ENCODE measurements at places on chromosomes 4 and X.

DNA sequence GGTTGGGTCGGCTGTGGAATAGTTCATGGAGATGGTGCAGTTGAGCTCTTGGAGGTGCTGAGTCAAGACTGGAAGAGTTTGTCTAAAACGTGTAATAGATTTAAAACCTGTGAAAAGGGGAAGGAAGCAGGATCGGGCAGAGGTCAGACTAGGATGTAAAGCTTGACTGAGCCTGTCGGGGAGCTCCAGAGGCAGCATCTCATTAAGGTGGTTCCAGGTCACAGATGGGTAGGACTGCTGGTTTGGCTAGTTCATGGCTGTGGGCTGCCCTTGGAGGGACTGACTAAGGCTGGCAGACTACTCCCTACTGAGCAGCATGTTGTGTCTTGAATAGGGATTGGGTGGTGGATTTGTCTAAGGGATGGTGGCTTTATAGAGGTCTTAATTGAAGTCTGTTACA, 28.4 kb upstream of the WDR1 start:
- DNase-seq, result no peak

GRCh38 chr4:184719407-184719806, 14.5 kb downstream of the CENPU start:
- DNase-seq, result no peak

DNA sequence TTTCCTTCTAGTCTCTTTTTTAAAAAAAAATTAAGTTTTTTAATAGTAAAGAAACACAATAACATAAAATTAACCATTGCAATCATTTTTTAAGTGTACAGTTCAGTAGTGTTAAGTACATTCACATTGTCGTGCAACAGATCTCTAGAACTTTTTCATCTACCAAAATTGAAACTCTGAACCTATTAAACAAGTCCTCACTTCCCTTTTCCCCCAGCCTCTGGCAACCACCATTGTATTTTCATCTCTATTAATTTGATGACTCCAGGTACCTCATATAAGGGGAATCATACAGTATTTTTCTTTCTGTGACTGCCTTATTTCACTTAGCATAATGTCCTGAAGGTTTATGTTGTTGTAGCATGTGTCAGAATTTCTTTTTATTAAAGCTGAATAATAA, 31.8 kb downstream of the MSL3 start:
- no peak for DNase-seq

- DNase-seq, result no peak
These were observed 167.9 kb downstream of the SMIM20 start for GRCh38 chr4:26081795-26082498.

DNA sequence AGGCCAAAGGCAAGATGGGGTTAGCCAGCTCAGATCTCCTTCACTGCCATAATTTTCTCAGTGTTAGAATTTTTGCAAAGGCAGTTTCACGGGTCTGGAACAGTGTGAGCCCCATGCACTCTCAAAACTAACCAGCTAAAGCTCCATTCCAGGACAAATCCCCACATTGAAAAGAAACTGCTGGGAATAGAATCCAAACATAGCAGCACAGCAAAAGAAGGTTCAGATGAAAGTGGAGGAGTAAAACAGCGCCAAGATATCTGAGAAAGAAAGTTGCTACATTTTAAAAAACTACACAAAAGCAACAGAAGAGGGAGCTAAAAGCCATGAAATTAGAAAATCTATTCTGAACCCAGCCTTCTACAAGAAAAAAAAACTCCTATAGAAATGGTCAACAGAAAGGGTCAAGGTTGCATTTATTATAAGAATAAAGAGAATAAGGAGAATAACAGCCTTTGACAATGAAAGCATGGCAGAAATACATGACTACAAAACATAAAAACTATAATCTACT, 39.6 kb upstream of the SLC7A3 start:
- DNase-seq, result no peak

DNA sequence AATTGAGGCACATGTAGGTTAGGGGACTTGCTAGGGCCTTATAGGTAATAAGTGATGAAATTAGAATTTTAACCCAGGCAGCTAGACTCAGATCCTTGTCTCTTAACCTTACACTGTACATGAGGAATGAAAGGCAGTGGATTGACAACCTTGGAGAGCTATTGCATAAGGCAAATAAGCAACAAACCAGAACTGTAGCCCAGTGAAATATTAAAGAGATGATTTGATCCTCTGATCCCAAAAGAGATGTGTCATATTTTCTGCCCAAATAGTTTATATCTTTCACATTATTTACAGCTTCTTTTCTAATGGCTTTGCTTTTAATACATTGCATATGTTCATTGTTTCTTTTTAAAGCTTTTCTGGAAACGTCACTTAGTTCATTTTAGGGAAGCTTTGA, 252.6 kb downstream of the ANK2 start:
- DNase-seq, result no peak

GRCh38 chr4:29390921-29391320, 1329.2 kb upstream of the PCDH7 start:
- no peak for DNase-seq

DNA sequence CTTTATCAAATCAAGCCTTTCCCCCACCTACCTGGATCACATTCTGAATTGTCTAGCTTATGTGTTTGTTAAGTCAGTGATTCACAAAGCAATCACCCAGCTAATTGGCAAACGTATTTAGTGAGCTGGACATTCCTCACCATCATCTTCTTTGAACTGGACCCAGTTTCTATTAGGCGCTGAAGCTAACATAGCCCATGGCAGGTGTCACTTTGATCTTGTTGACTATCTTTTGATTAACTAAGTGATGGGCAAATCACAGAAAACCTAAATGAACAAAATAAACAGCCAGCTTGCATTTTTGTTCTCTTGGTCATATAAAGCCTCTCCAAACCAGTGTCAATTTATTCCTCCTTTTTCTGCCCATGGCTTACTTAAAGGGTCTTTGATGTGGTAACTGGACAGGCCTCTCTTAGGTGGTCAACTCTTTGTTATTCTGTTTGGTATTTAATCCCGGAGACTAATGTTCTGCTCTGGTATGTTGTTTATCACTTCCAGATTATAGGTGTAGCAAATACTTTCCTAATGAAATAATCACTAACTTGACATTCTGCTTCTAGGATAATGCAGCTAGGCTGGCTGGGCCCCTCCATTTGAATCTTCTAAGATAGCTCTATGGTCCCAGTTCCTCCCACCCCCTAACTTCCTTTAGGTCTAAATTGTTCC, 105.3 kb upstream of the SMIM10 start:
- no peak for DNase-seq

GRCh38 chr4:185192059-185192458, 11.7 kb downstream of the CFAP97 start:
- DNase-seq, result no peak

- DNase-seq, result no peak
These were observed 47.1 kb downstream of the PPP2R2C start for GRCh38 chr4:6425336-6425735.

DNA sequence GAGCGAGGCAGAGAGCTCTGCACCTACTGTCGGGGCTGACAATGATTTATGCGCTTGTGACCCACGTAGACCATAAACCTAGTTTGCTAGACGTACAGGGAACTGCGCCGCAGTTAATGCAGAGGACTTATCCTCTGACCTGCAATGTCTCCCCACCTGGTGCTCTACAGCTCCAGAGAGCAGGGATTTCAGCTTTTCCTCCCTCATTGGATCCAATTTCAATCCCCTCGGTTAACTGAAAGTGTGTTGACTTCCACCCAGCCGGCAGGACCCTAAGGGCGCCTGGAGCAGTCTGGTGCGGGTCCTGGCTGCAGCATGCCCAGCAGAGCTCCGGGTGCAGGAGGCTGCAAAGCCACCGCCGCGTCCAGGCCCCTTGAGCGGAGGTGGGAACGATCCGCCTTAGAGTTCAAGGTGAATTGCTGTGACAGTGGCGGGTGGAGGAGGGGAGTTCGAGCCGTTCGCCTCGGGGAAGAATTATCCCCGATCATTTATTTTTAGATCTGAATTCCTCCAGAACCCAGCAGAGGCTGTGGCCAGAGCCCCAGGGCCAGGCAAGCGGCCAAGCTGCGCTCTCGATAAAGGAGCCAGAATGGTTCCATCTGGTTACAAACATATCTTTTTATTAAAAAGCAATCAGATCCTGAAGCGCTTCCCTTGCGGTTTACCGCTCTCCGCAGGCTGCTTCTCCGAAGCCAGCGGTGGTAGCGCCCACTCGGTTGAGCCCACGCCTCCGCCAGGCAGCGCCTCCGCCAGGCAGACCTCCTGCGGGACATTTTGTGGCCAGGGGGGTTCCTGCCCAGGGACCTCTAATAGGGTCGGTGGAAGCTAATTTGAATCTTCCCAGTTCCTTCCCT, 66.0 kb downstream of the FBXO8 start:
- no peak for DNase-seq

- peak; percentile 42 for DNase-seq
These were observed 21.4 kb upstream of the AFAP1 start for GRCh38 chr4:7960790-7961655.

DNA sequence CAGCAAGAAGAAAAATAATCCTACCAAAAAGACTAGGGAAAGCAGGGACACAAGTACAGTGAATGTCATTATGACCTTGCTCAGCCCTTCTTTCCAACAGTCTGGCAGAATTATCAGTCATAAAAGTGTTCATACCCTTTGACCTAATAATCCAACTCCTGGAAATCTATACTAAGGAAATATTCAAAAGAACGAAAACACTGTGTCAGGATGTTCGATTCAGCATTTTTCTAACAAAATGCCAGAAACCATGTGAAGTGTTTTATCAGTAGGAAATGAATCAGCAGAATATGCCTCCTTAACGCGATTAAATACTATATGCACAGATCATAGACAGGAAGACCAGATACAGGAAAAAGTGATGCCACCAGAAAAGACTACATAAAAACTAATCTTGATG, 16.2 kb upstream of the S100G start:
- DNase-seq, result no peak

GRCh38 chr4:188781655-188782054, 642.4 kb downstream of the TRIML1 start:
- no peak for DNase-seq

DNA sequence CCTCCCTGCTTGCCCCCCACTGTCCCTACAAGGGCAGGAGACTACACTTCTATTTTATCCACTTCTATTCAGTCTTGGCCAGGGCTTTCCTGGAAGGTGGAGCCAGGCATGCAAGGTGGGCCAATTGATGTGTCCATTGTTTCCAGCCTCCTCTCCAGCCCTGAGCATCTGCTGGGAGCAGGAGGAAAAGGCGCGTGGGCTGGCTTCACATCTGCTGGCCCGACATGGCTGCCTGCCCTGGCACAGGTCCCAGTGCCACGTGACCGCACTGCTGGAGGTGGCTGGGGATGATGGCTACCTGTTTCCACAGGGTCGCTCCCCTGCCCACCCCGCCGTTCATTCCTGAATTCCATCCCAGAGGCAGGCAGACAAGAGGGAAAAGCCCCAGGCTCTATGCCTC, 247.7 kb downstream of the AFAP1 start:
- DNase-seq, result no peak

DNA sequence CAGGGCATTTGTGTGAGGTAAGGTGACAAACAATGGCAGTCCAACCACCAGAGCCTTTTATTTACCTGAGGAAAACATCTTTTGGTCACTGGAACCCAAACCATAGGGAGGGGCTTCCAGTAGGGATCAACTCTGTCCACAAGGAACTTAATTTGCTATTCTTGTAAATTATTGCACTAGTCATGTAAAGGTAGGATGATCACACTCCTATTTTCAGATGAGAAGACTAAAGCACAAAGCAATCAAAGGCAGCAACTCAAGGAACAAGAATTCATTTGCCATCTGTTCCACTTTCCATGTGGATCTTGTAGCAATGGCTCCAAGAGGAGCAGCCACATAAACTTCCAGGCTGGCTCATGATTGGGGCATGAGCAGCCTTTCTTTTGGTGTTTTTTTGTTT, 35.3 kb downstream of the CD99L2 start:
- no peak for DNase-seq

GRCh38 chr4:150501009-150501727, 80.8 kb upstream of the MAB21L2 start:
- DNase-seq, result no peak

DNA sequence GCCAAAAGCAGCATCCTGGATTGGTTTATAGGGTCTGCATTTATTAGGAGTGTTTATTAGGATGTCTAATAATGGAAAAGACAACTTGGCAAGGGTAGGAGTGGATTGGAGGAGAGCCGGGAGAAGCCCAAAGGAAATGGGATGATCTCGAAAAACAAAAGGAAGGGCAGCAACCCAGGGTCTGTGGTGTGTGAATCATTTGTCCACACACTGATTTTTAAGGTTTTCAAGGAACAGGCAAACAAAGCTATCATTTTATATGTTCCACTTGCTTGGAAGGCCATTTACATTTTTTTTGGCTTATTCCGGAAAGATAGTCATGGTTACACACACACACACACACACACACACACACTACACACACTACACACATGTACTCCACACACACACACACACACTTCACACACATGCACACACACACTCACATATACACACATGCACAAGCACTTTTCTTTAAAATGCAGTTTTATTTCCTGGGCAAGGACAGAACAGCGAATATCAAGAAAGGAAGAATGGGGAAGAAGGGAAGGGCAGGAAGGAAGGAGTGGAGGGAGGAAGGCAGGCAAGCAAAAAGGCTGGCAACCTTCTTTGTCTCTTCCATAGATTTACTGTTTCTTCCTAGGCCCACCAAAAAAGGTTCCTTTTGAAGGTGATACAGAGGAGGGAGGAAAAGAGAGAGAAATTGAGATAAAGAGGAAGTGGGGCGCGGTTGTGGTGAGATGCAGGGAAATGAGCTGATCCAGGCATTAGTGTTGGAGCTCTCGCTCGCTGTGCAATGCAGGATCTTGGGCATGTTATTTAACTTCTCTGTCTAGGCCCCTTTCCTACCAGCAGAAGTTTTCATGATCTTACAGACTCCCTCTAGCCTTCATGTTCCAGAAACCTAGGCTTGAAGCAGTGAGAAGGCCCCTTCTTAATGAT, 88.6 kb upstream of the MAML3 start:
- no peak for DNase-seq

DNA sequence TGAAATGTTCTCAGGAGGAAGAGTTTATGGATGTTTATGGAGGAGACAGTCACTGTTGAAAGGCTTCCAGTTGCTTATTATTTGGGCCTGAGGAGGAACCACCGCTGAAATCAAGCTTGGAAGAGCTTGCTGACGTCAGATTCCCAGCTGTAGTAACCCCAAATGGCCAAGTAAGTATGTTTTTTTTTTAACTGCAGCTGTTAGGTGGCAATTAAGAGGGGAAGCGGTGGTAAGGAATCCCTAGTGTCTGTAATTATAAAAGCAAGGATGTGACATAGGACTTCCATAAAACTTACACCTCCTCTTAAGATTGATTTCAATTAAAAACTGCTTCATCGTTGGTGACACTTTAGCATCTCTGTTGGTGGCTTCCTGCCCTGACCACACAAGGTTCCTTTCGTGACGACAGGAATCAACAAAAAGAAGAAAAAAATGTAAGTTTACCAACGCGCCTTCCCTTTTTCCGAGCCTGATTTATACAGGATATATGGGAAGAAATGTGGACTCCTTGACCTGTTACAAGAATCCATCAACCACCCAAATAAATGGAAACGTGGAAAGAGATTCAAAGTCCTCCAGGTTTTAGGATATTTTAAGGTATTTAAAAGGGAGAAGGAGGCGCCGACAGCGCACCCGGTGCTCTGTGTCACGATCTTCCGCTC, 884 bp downstream of the RELL1 start:
- DNase-seq, result peak; percentile 12

- DNase-seq, result peak; percentile 39
These were observed 30.9 kb upstream of the HSD17B13 start for GRCh38 chr4:87353592-87353991.
